ENCODE measurements at places on chromosomes 13 and 19. TPM values are rescaled to one million over a fixed set of nuclear protein-coding genes. Genes with fewer than 3 reads are reported as not detected.

Gene TBXA2R
- 3.2 TPM for total RNA-seq

DNA sequence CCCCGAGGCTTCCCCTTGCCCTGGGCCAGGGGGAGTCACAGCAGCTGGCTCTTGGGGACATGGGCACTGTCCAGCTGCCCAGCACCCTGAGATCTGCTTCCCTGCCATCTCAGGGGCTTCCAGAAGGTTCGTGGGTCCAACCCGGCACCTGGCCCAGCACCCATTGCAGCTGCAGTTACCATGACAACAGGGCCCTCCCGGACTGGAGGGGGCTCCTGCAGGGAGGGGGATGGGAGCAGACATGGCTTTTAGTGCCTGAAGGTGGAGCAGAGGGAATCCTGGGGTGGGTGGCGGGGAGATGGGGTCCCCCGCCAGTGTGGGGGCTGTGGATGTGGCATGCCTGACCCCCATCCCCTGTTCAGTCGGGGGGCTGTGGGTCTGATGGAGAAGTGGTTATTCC is 14.7 kb downstream of the PIN1 start:
- DNase-seq = no peak
- H3K27me3 ChIP-seq = no peaks in the 10 kb centered on the region
- H3K27ac ChIP-seq = no peak overlapping the region
- no peaks in the 10 kb centered on the region for H3K36me3 ChIP-seq
- no peak overlapping the region for H3K4me3 ChIP-seq

DNA sequence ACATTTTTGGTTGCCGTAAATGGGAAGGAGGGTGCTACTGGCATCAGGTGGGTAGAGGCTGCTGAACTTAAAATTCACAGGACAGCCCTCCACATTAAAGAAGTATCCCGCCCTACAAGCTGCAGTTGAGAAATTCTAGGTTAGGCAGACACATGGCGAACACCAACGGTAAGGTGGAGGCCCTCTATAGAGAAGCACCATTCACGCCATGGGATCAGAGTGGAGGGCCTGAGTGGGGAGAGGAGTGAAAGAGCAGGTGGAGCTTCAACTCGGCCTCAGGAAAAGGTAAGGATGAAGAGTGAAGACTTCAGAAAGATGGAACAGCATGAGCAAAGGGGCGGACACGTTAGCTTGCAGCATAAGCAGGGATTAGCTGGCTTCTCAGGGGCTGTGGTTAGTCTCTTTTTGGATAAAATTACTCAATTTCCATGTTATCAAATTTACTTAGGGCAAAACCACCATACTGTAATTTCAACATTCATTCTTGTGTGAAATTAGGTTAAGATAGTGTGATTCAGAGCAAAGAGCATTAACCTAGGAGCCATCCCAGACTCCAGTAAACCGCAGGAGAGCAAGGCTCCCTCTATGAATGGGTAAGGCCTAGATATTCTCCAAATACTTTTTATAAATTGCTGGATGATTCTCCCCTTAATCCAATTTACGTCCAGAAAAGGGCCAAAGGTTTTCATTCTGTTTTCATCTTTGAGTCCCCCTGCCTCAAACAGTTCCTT is 1.2 kb downstream of the EEF1AKMT1 start:
- DNase-seq = no peak
- peak overlapping the region; percentile 77 for H3K4me3 ChIP-seq
- no peaks in the 10 kb centered on the region for H3K36me3 ChIP-seq
- H3K27me3 ChIP-seq = no peaks in the 10 kb centered on the region

GRCh38 chr19:9427941-9428340 is 7.4 kb downstream of the ZNF266 start:
- no peaks in the 10 kb centered on the region for H3K36me3 ChIP-seq
- no peak for DNase-seq
- no peaks in the 10 kb centered on the region for H3K27me3 ChIP-seq
- H3K4me1 ChIP-seq = peaks cover 3% of the 10 kb centered on the region

GRCh38 chr19:44575116-44575700 is 38.2 kb upstream of the IGSF23 start:
- no peaks in the 10 kb centered on the region for H3K36me3 ChIP-seq
- H3K4me3 ChIP-seq = no peak overlapping the region
- no peaks in the 10 kb centered on the region for H3K27me3 ChIP-seq
- H3K27ac ChIP-seq = no peak overlapping the region
- no peaks in the 10 kb centered on the region for H3K4me1 ChIP-seq

DNA sequence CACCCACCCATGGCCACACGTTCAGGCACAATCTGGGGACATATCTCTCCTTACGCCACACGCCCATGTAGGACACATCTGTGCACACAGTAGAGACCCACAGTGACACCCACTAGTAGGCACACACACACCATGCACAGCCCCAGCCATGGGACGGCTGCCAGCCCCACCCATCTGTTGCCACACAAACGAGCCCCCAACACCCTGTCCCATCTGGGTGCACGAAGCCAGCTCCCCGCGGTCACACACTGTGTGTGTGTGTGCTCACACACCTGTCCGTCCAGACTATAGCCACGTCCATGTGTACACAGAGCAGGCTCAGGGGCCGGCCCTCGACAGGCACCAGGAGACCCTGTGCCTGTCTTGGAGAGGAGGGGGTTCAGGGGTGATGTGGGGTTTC is 10.6 kb downstream of the ERFL start:
- no peak for DNase-seq
- H3K4me3 ChIP-seq = no peak overlapping the region
- peaks cover 6% of the 10 kb centered on the region for H3K4me1 ChIP-seq

Gene PABPC3
- 31.7 TPM for total RNA-seq

DNA sequence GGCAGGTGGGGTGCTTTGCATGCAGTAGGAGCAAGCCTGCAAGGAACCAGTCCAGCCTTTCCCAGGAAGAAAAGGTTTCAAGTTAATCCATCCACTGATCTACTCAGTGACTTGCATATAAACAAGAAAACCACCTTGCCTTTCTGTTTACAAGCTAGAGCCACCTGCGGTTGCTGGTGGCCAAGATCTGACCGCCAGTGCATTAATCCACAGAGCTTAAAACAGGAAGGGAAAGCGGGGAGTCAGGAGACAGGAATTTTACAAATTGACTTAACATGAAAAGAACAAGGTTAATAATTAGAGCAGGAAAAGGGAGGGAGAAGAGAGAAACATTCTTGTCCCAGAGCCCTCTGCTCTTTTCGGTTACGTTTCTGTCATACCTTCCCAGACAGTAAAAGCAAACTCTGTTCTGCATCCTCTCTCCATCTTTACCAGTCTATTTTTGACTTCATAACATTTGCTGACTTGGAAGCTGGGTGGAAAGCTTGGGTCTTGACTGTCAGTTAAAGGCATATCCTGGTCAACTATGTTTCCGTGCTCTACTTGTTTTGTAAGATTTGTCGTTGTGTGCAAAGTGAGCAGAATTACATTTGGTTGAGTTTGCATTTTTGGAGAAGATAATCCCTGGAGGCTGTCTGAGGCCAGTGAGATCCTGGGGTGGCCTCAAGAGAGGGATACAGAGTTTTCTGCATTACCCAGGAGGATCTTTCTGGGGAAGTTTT is 760.6 kb downstream of the EFNB2 start:
- no peaks in the 10 kb centered on the region for H3K27me3 ChIP-seq
- DNase-seq = no peak
- H3K4me1 ChIP-seq = no peaks in the 10 kb centered on the region
- H3K27ac ChIP-seq = no peak overlapping the region
- no peak overlapping the region for H3K4me3 ChIP-seq

Gene PLK5
- total RNA-seq = 31.5 TPM

- H3K4me1 ChIP-seq = peaks cover 11% of the 10 kb centered on the region
- H3K4me3 ChIP-seq = no peak overlapping the region
- no peaks in the 10 kb centered on the region for H3K27me3 ChIP-seq
Observed at GRCh38 chr19:42335971-42336370, 10.5 kb downstream of the MEGF8 start.

DNA sequence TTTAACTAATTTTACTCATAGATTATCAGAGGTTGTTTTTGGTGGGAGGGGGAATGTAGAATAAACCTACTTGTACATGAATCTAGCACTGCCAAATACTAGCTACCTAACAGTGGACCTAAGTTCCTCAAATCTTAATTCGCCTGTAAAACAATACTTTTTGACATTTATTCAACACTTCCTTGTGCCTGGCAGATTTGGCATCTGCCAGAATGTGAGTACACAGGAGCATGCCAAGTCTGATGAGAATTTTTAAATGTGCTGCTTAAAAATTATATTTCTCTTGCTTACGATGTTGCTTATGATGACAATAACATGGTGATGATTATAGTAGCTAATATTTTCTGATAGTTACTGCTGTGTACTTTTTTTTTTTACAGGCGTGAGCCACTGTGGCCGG is 240.2 kb upstream of the STARD13 start:
- no peak overlapping the region for H3K4me3 ChIP-seq
- no peaks in the 10 kb centered on the region for H3K4me1 ChIP-seq
- no peaks in the 10 kb centered on the region for H3K36me3 ChIP-seq

Data from testis (tissue), 5 donors.